Renal cortical epithelial cell (primary cell): ENCODE measurements at places on chromosomes 3 and 15.

DNA sequence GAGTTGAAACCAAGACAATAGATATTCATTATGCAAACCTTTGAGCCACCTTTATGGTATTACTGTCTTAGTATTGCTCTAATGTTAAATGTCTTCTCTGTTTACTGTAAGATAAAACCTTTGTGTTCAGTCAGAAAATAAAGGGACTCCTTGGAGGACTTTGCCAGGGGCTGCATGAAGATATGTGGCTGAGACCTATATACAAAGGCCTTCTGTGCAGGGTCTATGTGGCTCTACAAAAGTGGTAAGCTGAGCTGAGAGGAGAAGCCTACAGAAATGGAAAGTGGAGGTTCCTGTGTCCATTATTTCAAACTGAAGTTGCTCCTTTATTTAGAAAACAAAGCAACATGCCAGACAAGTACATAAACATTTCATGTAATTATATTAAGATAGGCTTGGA, 131.5 kb downstream of the FNDC3B start:
- DNase-seq: no peak

- DNase-seq: peak; percentile 18
Measured at GRCh38 chr15:45333550-45333949, 44.8 kb downstream of the GATM start.

GRCh38 chr3:20975188-20975651, 775.8 kb downstream of the ZNF385D start:
- DNase-seq: no peak

- no peak for DNase-seq
Measured at GRCh38 chr15:27690290-27690689, 408.8 kb downstream of the OCA2 start.

- no peak for DNase-seq
Measured at GRCh38 chr15:40121911-40122638, 13.4 kb upstream of the BMF start.

GRCh38 chr3:176741664-176742047, 455.6 kb downstream of the TBL1XR1 start:
- DNase-seq: no peak

DNA sequence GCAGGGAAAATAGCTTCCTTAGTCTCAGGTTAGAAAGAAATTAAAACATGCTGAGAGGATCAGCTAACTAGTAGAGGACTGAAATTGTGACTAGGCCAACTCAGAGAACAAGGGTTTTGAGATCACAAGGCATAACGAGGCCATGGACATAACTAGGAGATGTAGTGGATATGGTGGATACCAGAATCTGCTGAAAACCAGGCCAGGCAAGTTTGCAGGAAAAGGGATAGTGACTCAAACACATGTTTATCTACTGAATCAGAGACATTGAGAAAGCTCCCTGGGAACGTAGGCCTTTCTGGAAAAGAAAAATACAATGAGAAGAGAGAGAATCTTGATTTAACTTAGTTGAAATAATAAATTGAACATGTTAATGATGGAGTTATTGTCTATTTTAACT, 326.5 kb upstream of the GBE1 start:
- DNase-seq: peak; percentile 93

- DNase-seq: no peak
Measured at GRCh38 chr3:87491843-87492242, 215.5 kb upstream of the POU1F1 start.

DNA sequence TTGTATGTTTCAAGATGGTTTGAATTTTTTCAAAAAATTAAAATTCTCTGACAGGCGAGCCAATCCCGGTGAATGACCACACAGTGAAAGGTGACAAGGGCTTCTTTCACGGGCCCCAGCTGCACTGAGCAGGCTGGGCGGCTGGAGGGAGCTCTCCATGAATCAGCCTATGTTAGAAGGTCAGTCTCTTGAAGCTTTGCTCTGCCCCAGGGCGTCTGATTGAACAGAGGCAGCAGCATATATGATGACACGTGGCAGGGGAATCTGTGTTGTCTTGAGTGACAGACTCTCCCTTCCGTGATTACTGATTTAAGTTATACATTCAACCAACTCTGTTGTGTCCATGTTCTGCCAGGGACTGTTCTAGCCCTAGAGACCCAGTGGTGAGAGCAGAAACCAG, 51.5 kb downstream of the ISG20 start:
- DNase-seq: no peak

DNA sequence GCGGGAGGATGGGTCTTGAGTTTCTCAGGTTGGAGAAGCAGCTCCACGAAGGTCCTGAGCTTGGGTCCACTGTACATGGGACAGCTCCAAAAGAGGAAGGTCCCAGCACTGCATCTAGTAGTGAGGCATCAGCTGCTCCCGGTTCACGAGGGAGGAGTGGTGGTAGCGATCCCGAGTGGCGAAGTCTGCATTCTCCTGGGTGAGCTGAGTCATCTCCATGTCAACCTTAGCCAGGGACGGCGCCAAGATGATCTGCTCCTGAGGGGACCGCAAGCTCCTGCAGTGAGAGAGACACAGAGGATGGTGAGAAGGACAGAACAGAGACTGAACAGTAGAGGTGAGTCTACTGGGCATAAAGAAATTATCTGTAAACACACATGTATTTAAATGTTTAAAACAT, 28.0 kb upstream of the HEG1 start:
- DNase-seq: no peak

DNA sequence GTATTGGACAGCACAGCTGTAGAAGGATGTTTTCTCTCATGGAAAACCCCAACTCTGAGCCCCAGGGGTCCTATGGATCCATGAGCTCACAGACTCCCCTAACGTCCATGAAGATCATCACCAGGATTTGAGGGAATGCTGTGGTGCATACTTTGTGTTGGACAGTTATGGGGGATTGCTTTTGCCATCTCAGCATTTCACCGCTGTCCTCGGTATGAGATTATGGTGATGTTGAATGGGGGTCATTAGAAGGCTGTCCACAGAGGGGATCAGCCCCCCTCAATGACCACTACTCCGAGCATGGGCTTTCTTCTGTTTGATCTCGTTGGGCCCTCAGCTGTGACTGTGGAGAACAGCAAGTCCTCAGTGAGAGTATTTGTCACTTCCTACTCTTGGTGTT, 255.2 kb upstream of the CTDSPL start:
- no peak for DNase-seq

DNA sequence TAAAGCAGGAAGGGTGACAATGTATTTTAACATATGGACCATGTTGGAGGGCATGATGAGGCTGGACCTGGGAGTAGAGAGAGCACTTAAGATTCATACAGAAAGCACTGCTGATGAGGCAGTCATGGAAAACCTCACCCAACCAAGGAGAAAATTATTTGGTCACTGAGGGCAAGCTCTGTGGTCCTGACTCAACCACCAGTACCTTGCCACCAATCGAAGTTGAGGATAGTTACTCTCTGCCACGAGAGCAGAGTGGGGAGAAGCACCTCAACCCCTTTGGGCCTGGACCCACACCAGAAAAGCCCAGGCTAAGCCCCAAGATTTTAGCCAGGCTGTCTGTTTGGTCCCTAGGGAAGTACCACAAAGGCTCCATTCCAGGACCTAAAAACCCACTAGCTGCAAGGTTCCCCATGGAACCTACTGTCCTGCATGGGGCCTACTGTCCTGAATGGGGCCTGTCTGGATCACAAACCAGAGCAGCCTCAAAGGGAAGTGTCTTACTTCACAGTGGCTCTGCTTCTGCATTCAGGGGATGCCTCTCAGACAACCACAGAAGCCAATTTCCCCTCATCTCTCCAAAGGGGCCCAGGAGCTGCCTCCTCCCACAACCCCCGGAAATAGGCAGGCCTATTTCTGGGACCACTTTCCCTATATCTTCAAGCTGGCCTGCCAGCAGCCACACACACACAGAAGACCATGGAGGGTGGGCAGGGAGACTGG, 4.2 kb downstream of the CCDC71 start:
- no peak for DNase-seq

GRCh38 chr3:128554100-128554464, 61.1 kb upstream of the GATA2 start:
- peak; percentile 87 for DNase-seq

DNA sequence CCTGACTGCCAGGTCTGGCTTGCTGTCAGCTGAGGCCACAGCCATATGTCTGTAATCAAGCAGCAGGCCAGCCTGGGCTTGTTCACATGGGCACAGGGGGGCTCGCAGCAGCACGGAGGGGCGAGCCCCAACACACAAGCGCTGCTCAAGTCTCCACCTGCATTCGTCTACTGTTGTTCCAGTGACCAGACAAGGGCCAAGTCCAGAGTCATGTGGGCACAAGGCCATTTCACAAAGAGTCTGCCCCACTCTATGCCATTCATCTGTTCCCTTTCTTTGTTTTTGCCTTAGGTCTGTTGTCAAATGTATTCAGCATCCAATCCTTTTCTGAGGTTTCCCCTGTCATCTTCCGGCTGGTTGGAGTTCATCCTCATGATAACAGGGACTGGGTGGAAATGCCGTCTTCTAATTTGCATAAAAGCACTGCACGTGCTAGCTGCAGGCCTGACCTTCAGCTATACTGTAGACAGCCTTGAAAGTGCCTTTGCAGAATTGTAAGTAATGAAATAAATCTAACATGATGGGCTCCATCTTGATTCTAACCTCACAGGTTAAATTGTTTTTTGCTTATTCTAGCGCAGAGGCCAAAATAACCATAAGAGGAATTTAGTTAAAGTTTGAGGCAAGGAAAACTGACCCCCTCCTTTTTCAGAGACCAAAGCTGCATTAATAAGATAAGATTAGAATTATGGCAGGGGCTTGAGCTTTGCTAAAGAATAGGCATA, 28.6 kb upstream of the KBTBD12 start:
- no peak for DNase-seq

- no peak for DNase-seq
Measured at GRCh38 chr3:150697646-150698045, 6.1 kb downstream of the ERICH6 start.

DNA sequence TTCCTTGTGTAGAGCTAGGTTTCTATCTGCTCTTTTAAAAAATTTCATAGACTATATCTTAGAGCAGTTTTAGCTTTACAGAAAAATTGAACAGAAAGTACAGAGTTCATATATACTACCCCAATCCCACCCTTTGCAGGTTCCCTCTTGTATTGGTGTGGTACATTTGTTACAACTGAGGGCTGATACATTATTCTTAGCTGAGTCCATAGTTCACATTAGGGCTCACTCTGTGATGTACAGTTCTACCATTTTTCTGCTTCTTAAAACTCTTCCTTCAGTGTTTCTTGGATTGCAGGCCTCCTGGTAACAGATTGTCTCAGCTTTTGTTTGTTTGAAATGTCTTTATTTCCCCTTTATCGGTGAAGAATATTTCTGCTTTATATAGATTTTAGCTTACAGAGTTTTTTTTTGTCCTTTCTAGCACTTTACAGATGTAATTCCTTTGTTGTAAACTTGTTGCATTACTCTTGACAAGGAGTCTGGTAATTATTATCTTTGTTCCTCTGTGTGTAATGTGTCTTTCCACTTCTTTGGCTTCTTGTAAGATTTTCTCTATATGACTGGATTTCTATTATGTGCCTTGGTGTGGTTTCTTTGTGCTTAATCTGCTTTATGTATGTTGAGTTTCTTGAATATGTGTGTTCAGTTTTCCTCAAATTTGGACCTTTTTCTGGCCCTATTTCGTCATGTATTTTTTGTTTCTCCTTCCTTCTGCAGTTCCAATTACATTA, 25.3 kb downstream of the MEF2A start:
- peak; percentile 49 for DNase-seq

GRCh38 chr3:108486941-108487340, 23.5 kb downstream of the MYH15 start:
- DNase-seq: peak; percentile 52

- DNase-seq: peak; percentile 16
Measured at GRCh38 chr15:93035953-93036810, 52.8 kb downstream of the RGMA start.

GRCh38 chr15:91142106-91142744, 42.2 kb downstream of the SV2B start:
- peak; percentile 20 for DNase-seq

DNA sequence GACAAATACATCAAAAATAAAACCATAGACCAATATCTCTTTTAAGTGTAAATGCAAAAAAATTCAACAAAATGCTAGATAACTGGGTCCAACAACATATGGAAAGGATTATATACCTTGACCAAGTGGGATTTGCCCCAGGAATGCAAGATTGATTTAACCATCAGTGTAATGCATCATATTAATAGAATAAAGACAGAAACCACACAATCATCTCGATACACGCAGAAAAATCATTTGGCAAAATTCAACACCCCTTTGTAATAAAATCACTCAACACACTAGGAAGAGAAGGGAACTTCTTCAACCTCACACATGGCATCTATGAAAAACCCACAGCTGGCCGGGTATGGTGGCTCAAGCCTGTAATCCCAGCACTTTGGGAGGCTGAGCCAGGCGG, 19.5 kb downstream of the GREM1 start:
- DNase-seq: no peak
